Stimulated activated CD4-positive, alpha-beta T cell treated with anti-CD3 and anti-CD28 coated beads, TNF-alpha, amount 100 ng/mL, for 1 hour (primary cell): ENCODE measurements at places on chromosomes 2 and 18.

- DNase-seq: no peak
Observed at GRCh38 chr2:114049280-114049679, 159.4 kb downstream of the ACTR3 start.

- no peak for DNase-seq
Observed at GRCh38 chr2:55103046-55103445, 52.8 kb upstream of the RTN4 start.

- no peak for DNase-seq
Observed at GRCh38 chr2:69083235-69083748, 70.3 kb downstream of the ANTXR1 start.

- DNase-seq: no peak
Observed at GRCh38 chr2:216490061-216490460, 8.6 kb upstream of the RPL37A start.

DNA sequence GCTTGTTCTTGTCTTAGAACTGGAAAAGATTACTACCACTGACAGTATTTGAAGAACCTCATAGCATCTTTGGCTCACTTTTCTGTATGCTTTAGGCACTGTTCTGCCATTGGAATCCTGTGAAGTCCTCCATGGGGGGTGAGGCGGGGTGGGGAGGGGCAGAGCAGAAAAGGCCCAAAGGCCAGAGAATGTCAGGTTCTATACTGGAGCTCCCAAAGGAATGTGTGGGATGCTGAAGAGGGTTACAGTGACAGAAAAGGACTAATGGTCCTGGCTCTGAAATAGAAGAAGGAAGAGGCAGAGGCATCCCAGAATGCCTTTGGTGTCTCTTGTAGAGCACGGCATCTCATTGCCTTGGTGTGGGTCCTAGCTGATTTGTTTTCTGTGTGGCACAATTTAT is 141.9 kb downstream of the HAUS1 start:
- no peak for DNase-seq

GRCh38 chr2:15941871-15942710 is 1.7 kb downstream of the MYCN start:
- no peak for DNase-seq
